Right lobe of liver (tissue), 6 donors: ENCODE measurements at places on chromosomes 3 and 15. TPM values are rescaled to one million over a fixed set of nuclear protein-coding genes. Genes with fewer than 3 reads are reported as not detected.

- H3K4me1 ChIP-seq, result no peaks in the 10 kb centered on the region
- no peaks in the 10 kb centered on the region for H3K36me3 ChIP-seq
- DNase-seq, result no peak
Observed at GRCh38 chr3:161854232-161854771, 357.7 kb downstream of the OTOL1 start.

The LIPH gene
- total RNA-seq, result 0.24 TPM

DNA sequence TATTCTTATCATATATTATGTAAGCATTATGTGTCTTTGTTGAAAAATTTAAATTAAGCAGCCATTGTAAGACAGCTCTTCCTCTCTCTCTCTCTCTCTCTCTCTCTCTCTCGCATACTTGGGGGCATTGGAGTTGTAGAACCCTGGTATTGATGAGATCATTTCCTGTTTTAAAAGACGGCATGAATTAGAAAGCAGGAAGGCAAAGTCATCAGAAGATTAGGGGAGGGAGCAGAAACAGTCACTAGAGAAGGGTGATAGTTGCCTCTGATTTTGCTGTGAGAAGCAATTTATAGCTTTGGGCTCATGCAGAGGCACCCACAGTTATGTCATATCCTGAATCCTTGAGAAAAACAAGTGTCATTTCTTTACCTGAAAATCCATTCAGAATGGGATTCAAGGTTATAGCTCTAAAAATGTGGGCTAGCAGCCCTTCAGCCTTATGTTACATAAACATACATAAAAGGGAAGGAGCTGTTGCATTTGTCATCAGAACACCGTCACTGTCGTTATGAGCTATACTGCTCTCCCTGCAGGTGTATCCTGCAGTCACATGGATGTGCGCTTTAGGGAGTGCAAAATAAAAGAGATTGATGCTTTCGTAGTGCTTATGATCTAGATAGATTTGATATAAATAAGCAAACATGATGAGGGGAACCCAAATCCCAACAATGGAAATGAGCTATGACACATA is 213.8 kb downstream of the NR1D2 start:
- H3K27ac ChIP-seq, result no peak overlapping the region
- H3K4me1 ChIP-seq, result peaks cover 4% of the 10 kb centered on the region
- no peak for DNase-seq
- no peaks in the 10 kb centered on the region for H3K36me3 ChIP-seq

- H3K4me1 ChIP-seq, result no peaks in the 10 kb centered on the region
- no peak overlapping the region for H3K27ac ChIP-seq
- peak overlapping the region; percentile 32 for H3K4me3 ChIP-seq
- no peak for DNase-seq
- H3K27me3 ChIP-seq, result peaks cover 50% of the 10 kb centered on the region
Observed at GRCh38 chr3:27720899-27721716, 1.0 kb downstream of the EOMES start.

DNA sequence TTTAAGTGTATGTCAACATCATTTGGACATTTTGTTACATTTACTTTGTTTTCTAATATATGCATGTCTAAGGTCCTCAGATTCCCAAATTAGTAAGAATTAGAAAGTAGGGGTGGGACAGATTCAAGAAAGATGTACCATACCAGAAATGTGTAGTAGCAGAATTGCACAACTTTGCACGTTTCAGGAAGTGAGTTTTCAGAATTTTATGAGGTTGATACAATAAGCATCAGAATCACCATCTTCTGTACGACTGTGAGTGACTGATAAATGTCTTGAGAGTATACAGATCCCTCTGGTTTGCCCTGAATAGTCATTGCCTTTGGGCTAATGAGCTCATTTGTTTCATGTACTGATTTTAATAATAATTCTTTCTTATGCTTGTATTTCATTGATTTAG is 9.3 kb downstream of the ARIH2 start:
- no peak for DNase-seq
- H3K4me1 ChIP-seq, result peaks cover 7% of the 10 kb centered on the region
- H3K27me3 ChIP-seq, result no peaks in the 10 kb centered on the region
- H3K4me3 ChIP-seq, result no peak overlapping the region

DNA sequence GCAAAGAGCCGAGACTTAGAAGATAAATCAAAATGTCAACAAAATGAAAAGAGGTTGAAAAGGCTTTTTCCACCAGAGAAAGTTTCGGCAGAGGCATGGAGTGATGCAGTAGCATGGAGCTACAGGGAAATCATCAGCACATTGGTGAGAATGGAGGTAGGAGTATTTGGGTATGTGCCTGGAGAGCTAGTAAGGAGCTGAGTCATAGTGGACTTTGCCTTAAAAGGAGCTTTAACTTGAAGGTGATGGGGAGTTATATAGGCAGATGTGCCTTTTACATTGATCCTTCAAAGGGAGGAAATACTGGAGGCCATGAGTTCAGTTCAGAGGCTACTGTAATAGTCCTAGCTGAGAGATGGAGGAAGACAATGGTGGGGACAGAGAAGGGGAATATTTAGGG is 44.3 kb downstream of the IL5RA start:
- H3K27me3 ChIP-seq, result no peaks in the 10 kb centered on the region
- no peaks in the 10 kb centered on the region for H3K4me1 ChIP-seq
- no peaks in the 10 kb centered on the region for H3K36me3 ChIP-seq
- H3K4me3 ChIP-seq, result no peak overlapping the region
- H3K27ac ChIP-seq, result no peak overlapping the region

GRCh38 chr3:97994328-97994945 is 22.2 kb upstream of the RIOX2 start:
- no peak overlapping the region for H3K4me3 ChIP-seq
- no peaks in the 10 kb centered on the region for H3K36me3 ChIP-seq
- H3K27me3 ChIP-seq, result no peaks in the 10 kb centered on the region
- peaks cover 25% of the 10 kb centered on the region for H3K4me1 ChIP-seq
- no peak for DNase-seq

DNA sequence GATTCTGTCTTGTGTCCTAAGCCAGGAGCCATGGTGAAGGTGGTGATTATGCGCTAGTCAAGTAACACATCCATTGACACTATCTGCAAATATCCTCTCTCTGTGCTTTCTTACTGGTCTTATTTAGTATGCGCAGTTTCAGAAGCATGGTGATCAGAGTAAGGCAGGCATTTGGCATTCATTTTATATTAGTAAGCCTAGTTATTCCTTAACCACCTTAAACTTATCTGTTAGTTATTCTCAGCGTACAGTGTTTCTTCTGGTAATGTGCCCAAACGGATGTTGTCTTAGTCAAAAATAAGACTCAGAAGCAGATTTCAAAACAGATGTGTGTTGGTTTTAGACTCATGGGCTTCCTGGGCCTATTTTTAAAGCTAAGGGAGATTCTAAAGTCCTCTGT is 329.2 kb downstream of the GRM7 start:
- H3K4me3 ChIP-seq, result no peak overlapping the region
- H3K36me3 ChIP-seq, result no peaks in the 10 kb centered on the region
- H3K27ac ChIP-seq, result no peak overlapping the region
- no peaks in the 10 kb centered on the region for H3K4me1 ChIP-seq

The KIF15 gene
- total RNA-seq, result 0.25 TPM

DNA sequence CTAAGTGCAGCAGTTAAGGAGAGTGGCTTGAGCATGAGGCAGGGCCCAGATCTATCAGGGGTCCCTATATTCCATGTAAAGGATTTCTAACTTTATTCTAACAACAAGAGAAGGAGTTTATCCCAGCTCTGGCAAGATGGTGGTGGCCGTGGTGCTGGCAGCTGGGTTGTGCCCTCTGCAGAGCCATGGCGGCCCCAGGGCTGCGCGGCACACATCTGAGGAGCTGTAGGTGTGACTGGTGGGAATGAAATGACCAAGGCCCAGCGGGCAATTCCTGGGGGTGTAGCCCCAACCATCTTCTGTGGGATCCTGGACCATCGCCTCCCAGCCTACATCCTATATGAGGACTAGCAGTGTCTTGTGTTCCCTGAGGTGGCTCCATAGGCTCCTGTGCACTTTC is 263.5 kb downstream of the CNTN4 start:
- no peaks in the 10 kb centered on the region for H3K36me3 ChIP-seq
- no peaks in the 10 kb centered on the region for H3K4me1 ChIP-seq
- DNase-seq, result peak; percentile 21
- no peak overlapping the region for H3K27ac ChIP-seq

The MAGEL2 gene
- total RNA-seq, result 0.05 TPM

DNA sequence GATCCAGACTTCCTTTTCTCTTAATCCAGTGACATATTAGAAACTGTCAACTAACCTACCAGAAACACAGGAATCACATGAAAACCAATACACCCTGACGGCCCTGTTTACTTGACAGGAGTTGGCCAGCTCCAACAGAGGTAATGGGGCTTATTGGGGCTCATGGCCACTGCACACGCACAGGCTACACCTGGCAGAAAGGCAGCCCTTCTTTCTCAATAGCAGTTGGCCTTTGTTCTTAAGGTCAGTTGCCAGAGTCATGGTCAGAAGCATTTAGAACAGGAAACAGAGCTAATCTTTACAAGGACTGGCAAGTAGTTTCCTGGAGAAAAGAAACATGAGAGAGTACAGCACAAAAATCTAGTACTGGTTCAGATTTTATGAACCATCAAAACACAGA is 181.8 kb downstream of the MAGI1 start:
- no peaks in the 10 kb centered on the region for H3K27me3 ChIP-seq
- DNase-seq, result peak; percentile 81
- H3K4me3 ChIP-seq, result no peak overlapping the region
- H3K36me3 ChIP-seq, result no peaks in the 10 kb centered on the region
- H3K27ac ChIP-seq, result peak overlapping the region; percentile 70

The SI gene
- total RNA-seq, result not detected

The HYKK gene
- total RNA-seq, result 6.7 TPM

DNA sequence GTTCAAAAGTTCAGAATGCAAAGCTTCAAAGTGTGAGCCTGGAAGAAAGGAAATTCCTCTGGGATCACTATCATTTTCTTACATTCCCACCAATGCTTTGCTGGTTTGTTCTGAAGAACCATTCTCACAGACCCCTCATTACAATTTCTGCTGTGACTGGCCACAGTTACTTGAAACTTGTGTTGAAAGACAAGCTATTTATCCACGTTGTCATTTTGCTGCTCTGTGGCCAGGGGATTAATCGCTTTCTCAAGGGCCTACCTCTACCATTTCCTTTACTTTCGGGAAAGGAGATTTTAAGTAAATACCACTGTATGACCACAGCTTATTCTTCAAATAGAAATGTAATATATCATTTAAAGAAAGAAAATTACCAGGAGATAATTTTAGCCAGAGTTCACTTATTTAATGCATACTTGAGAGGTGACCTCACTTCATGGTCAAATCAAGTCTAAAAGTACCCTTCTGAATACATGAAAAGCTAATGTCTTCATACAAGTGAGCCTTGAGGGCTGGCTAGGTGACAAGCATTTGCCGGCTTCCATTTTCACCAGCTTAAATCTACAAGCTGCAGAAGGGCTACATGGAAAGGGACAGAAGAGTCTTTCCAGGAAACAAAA is 69.8 kb upstream of the ROBO2 start:
- no peak for DNase-seq
- no peak overlapping the region for H3K4me3 ChIP-seq
- H3K36me3 ChIP-seq, result no peaks in the 10 kb centered on the region
- H3K27me3 ChIP-seq, result no peaks in the 10 kb centered on the region

- H3K27me3 ChIP-seq, result no peaks in the 10 kb centered on the region
- H3K27ac ChIP-seq, result no peak overlapping the region
- no peaks in the 10 kb centered on the region for H3K4me1 ChIP-seq
- no peak for DNase-seq
- H3K36me3 ChIP-seq, result no peaks in the 10 kb centered on the region
Observed at GRCh38 chr3:1375145-1375544, 282.3 kb downstream of the CNTN6 start.

GRCh38 chr3:156617145-156617544 is 57.2 kb upstream of the TIPARP start:
- H3K27me3 ChIP-seq, result no peaks in the 10 kb centered on the region
- no peak for DNase-seq
- no peaks in the 10 kb centered on the region for H3K36me3 ChIP-seq
- H3K27ac ChIP-seq, result no peak overlapping the region
- H3K4me1 ChIP-seq, result no peaks in the 10 kb centered on the region
- H3K4me3 ChIP-seq, result no peak overlapping the region

GRCh38 chr15:55457401-55458022 is 49.2 kb downstream of the PIERCE2 start:
- no peaks in the 10 kb centered on the region for H3K36me3 ChIP-seq
- H3K27me3 ChIP-seq, result no peaks in the 10 kb centered on the region
- no peak for DNase-seq
- H3K4me3 ChIP-seq, result no peak overlapping the region
- no peak overlapping the region for H3K27ac ChIP-seq

The CHL1 gene
- 0.67 TPM for total RNA-seq

DNA sequence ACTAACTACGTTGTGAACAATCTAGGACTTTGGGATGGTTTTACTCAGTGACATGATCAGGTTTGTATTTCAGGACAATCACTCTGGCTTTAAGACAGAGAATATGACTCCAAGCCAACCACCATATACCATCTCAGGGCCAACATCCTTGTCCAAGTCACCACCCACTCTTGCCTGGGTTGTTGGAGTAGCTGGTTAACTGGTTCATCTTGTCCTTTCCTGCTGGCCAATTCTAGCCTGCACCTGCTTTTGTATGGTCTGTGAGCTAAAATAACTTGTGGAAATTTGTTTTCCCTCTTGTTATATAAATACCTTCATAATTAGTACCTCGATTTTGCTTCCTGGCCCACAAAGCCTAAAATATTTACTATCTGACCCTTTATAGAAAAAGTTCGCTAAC is 306.8 kb upstream of the STT3B start:
- DNase-seq, result no peak
- no peaks in the 10 kb centered on the region for H3K36me3 ChIP-seq
- H3K27ac ChIP-seq, result no peak overlapping the region

DNA sequence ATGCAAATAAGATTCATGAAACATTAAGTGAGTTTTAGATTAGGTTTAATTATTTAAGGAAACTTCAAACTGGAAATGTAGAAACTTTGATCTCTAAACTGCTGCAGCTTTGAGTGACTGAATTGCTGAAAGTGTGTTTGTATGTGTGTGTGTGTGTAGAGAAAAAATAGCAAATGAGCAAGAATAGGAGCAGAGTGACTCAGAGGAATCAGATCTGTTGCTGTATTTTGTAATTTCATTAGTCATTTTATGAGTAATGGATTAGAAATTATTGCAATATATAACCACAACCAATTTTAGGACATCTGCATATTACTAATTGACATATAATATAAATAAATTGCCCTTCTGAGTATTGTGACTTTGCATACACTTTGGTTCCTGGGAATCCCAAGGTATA is 52.8 kb upstream of the SLC9A9 start:
- no peaks in the 10 kb centered on the region for H3K27me3 ChIP-seq
- H3K4me1 ChIP-seq, result no peaks in the 10 kb centered on the region
- H3K27ac ChIP-seq, result no peak overlapping the region
- no peak for DNase-seq
- no peak overlapping the region for H3K4me3 ChIP-seq

The ZPLD1 gene
- total RNA-seq, result 0.12 TPM

DNA sequence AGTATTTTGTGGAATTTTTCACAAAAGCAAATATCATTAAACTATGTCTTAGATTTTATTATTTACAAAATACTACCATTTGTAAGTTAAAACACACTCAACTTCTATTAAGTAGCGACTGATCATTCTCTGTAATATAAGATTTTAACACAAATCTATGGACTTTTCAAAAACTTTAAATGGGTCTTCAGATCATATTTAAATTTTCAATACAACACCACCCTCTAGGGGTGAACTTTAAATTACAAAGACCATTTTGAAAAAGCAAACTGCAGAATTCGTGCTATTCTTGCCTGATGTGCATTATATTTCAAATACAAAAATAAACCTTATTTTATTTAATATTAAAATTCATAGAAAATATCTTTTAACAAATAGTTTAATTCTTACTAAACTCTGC is 8.2 kb upstream of the VGLL4 start:
- H3K4me3 ChIP-seq, result no peak overlapping the region
- no peak for DNase-seq
- H3K36me3 ChIP-seq, result no peaks in the 10 kb centered on the region
- H3K27ac ChIP-seq, result no peak overlapping the region

GRCh38 chr3:56423661-56424099 is 44.6 kb downstream of the ERC2 start:
- H3K27me3 ChIP-seq, result no peaks in the 10 kb centered on the region
- no peaks in the 10 kb centered on the region for H3K4me1 ChIP-seq
- no peak overlapping the region for H3K4me3 ChIP-seq
- no peak for DNase-seq
